ENCODE measurements at places on chromosomes 5 and 9.

DNA sequence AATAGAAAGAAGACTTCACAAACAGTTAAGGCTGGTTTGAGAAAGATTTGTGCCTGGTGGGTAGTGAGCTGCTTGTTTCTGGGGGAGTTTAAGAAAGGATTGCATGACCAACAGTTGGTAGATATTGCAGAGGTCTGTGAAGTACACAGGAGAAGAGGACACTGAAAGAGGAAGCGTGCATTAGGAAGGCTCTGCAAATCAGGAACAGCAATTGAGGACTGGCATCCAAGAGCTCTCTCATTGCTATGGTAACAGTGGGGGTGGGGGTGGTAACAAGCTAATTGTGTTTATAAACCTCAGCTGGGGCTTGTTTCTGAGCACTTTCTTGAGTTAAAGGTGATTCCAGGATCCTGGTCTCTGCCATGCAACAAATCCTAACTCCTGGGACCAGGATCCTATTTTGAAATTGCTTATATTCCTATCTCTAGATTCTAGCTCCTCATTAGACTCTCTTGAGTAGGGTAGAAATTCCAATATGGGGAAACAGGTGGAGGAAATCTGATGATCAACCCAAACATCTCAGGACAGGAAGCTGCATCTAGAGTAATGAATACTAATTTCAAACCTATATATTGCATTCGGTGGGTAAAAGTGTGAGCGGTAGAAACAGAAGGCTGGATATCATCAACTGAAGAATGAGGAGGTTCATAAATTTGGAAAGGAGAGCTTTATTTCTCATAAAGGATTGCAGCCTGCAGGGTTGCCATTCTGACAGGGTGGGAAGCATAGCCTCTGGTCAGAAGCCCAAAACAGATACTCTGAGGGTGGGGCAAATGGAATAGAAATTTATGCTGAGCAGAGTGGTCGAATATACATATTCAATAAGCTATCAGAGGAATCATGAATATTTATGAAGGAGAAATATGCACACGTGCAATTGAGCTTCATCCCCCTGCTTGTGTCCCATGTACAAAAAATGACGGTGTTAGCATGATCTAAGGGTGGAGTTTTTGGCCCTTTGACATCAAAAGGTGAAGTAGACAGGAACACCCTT, 79.4 kb downstream of the PTTG1 start:
- DNase-seq = no peak

GRCh38 chr5:92494508-92494907, 1086.5 kb downstream of the NR2F1-AS1 start:
- no peak for DNase-seq

GRCh38 chr9:130971294-130971849, 32.3 kb upstream of the FIBCD1 start:
- no peak for DNase-seq

DNA sequence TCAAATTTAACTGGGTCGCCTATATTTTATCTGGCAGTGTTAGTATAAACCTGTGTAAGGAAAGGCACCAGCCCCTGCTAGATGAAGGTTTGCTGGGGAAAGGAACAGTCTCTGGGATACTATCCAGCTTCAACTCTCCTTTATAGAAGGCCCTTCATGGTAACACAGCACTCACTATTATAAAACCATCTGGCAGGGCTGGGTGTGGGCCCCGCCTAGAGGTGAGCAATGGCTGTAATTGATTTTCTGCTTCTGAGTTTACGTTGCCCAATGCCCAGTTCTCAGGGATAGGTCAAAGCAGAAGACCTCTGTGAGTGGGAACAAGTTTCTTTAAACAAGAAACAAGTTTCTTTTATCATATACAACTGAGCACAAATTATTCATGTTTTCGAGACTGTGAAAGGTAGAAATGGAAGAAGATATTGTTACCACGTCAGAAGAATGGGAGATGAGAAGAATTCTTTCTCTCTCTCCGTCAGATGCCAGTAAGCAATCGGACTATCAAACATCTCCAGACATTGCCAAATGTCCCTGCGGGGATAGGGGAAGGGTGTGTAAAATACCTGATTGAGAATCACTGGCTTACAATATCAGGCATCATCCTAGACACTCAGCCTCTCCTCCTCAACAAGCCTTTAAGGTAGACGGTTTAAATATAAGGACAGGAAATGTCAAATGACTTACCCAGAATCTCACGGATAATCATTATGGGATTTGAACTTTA, 205.9 kb downstream of the PDZD2 start:
- DNase-seq = no peak

GRCh38 chr9:125433461-125434011, 171.9 kb downstream of the GAPVD1 start:
- no peak for DNase-seq

DNA sequence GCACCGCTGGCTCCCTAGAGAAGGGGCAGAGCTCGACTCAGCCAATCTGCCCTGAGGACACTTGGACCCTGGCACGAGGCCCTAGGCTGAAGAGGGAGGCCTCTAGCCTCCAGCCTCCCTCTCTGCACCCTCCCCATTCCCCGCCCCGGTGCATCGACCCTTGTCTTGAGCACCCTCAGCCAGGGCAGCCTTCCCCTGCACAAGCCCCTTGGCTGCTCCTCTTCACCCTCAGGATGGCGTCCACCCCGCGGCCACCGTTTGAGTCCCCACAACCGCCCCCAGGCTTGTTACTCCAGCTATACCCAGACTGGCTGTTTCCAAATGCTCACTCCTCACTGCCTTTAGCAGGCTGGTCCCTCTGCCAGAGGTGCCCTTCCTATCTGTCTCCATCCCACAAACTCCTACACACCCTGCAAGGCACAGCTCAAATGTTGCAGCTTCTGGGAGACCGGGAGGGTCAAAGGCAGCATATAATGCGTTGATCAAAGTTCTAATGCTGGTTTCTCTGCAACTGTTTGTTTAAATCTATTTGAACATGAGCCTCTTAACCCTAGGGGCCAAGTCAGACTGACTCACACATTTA, 6.5 kb upstream of the FAM163B start:
- DNase-seq = no peak

DNA sequence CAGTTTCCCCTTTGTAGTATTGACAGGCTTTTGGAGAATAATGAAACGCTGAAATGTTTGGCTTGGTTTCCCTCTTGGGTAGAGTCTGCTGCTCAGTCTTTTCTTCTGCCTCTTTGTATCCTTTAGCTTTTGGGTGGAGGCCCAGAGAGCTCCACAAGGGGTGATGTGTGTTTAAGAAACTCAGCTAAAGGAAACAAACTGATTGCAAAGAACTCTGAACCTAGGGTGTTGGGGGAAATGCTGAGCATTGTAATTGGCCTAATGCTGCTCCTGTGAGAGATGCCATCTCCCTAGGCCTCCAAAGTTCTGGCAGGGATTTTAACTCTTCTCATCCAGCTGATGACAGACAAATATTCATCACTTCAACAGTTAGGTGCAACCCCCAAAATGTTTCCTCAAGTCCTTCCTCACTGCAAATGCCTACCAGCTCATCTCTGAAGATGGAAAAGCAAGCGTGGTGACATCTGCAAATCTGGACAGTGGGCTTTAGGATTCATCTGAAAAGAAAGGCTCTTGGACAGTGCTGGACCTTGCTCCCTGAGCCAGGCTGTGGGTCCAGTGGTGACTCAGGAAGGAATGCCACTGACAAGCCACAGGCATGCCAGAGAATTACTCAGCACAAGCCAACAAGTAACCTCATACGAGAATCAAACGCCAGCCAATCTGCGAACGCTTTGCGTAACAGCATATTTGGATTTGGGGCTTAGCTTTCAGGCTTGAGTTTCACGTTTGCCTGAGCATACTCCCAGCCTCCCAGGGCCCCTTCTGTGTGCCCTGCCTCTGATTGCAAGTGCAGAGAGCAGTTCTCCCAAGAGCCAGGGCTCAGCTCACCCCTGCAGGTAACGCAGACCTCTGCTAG, 30.5 kb upstream of the ZSWIM6 start:
- peak; percentile 83 for DNase-seq

DNA sequence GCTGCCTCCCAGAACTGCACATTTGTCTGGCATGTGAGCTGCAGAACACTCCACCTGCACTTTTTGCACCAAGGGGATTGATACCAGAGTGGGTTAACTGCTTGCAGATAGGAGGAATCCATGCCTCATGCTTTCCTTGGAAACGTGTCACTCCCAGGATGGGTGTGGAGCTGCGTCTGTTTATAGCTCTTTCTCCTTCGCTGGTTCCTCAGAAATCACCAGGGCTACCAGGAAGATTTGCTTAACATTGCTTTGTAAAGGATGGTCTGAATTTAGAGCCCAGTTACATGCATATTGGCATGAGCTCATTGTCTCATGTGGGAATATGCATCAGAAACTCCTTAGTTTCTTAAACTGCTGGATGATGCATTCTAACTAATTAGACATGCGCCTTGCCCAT, 234.6 kb downstream of the GADD45G start:
- DNase-seq = peak; percentile 63

GRCh38 chr9:35277628-35278359, 116.0 kb downstream of the UNC13B start:
- DNase-seq = no peak

- no peak for DNase-seq
Observed at GRCh38 chr5:58775701-58776262, 192.9 kb downstream of the RAB3C start.

DNA sequence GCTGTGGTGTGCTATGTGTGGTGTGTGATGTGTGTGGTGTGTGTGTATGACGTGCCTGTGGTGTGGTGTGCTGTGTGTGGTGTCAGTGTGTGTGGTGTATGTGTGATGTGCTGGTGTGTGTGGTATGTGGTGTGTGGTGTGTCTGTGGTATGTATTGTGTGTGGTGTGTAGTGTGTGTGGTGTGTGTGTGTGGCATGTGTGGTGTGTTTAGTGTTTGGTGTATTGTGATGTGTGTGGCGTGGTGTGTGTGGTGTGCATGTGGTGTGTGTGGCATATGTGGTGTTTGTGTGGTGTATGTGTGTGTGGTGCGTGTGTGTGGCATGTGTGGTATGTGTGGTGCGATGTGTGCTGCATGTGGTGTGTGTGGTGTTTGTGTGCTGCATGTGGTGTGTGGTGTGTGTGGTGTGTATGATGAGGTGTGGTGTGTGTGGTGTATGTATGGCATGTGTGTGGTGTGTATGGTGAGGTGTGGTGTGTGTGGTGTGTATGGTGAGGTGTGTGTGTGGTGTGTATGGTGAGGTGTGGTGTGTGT, 18.3 kb upstream of the RNU6ATAC start:
- no peak for DNase-seq

- no peak for DNase-seq
Observed at GRCh38 chr9:121830441-121831140, 179.2 kb downstream of the DAB2IP start.

DNA sequence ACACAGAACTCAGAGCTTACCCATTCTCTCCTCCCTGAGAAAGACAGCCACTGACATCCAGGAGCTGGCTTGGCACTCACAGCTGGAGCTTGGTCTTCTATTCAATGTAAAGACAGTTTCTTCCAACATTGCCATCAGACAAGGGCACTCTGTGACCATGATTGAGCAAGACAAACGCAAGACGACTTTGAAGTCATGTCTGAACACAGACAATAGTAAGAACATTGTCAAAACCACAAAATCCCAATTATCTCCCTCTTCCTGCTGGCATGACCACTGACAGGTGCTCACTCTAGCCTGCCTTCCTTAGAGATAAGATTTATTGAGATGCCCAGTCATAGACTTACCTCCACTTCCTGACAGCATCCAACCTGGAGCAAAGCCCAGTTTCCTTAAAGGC, 328.0 kb downstream of the MSX2 start:
- no peak for DNase-seq

DNA sequence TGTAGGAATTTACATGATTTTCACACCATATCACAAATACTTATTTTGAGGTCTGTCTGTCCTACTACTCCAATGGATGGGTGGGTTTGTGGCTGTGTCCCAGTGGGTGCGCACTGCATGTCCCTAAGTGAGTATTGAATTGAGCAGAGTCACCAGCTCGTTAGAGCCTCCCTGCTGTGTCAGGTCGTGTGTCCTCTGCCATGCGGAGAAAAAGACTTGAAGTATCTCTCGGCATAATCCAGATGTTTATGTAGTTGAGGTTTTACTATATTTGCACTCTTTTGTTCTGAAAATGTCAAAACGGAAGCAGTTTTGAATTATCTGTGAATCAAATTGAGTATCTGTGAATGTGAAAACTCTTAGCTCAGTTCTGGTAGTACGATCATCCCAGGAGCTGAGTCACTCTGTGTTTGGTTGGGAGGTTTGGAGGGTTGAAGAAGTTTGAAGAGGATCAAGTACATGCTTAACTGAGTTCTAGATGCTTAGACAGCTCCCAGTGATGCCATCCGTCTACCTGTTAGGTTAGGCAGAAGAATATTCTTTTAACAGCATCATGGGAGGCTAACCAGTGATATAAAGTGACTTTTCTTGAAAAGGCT, 194.2 kb downstream of the TENT4A start:
- no peak for DNase-seq

DNA sequence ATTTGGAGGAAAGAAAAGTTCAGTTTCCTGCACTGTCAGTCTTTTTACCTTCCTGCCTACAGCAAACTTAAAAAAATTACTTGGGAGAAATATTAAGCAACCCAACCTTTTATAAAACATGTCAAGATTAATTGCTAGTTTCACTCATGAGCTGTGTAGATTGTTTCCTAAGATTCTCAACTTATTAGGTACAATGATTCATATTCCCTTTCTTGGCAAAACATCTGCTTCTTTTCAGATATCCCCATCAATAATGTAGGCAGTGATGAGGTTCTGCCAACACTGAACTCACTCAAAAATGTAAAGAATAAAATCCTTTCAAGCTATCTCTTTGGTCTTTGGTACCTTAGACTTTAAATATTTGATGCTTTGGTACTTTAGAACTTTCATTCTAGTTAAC, 56.0 kb downstream of the ISL1 start:
- no peak for DNase-seq

DNA sequence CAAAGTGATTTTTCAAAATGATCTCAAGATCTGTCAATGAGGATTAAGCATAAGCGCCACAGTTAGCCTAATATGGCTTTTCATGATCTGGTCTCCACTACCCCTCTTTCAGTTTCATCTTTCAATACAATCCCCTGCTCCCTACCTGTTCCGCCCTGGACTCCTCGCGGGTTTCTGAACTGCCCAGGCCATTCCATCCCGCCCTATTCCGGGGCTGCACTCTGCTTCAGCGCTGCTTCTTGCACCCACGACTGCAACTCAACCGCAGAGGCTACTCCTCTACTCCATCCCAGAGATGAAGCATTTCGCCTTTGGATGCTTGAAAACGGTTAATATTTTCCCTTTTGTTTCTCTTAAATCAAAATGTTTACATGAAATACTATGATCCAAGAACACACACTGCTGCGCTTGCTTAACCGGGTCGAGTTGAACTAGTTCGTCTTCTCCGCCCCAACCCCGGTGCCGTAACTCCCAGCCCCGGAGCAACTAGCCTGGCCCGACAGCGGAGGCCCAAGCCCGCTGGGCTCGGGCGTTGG, 716 bp upstream of the OTULIN start:
- DNase-seq = no peak
